Astrocyte of the spinal cord (primary cell): ENCODE measurements at places on chromosomes 4 and X.
A peak's percentile ranks its signal among the peaks of the same experiment; 100 is the strongest.

- no peak for DNase-seq
Observed at GRCh38 chrX:101164766-101165590, 54.6 kb upstream of the DRP2 start.

- DNase-seq, result no peak
Observed at GRCh38 chrX:13177921-13178566, 133.6 kb upstream of the FAM9C start.

DNA sequence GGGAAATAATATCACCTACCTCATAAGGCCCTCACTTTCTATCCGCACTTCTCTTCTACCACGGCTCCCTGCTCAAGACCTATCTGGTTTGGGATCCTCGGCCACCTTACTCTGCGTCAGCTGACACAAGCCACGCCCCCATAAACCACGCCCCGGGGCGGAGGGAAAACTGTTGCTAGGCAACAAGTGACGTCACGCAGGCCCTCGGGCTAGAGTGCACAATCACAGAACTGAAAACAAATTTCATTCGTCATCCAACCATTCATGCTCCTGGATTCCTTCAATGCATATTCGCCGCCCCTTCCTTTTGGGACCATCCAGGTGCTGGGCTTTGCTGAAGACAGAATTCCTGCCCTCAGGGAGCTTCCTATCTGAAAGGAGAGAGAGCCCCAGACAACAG lies 66.3 kb downstream of the SMC1A start:
- no peak for DNase-seq

GRCh38 chr4:159673221-159673620 lies 570.3 kb downstream of the RAPGEF2 start:
- DNase-seq, result no peak

- peak; percentile 21 for DNase-seq
Observed at GRCh38 chrX:7133050-7133440, 14.5 kb upstream of the STS start.
